ENCODE measurements at places on chromosomes 6 and 20. TPM values are rescaled to one million over a fixed set of nuclear protein-coding genes. Genes with fewer than 3 reads are reported as not detected.

Gene KIF6
- total RNA-seq = 0.34 TPM

Gene PDE10A
- 5.3 TPM for total RNA-seq

Gene MROH8
- 4.0 TPM for total RNA-seq

Gene RSPH3
- total RNA-seq = 8.5 TPM

Gene AFG1L
- total RNA-seq = 3.6 TPM

Gene ENPP1
- 86.8 TPM for total RNA-seq

Gene SMPDL3A
- 8.8 TPM for total RNA-seq

Gene SLC17A2
- total RNA-seq = not detected

Gene DNAH8
- total RNA-seq = not detected

Gene RCAN2
- 17.2 TPM for total RNA-seq

Gene APOBEC2
- not detected for total RNA-seq

Gene SLC17A3
- total RNA-seq = not detected

Gene NHSL1
- total RNA-seq = 5.4 TPM

All from subcutaneous adipose tissue (tissue), 4 donors.